ENCODE measurements at places on chromosomes 1 and 21.

GRCh38 chr1:14826172-14826636, 227.7 kb downstream of the KAZN start:
- DNase-seq = peak; percentile 10

DNA sequence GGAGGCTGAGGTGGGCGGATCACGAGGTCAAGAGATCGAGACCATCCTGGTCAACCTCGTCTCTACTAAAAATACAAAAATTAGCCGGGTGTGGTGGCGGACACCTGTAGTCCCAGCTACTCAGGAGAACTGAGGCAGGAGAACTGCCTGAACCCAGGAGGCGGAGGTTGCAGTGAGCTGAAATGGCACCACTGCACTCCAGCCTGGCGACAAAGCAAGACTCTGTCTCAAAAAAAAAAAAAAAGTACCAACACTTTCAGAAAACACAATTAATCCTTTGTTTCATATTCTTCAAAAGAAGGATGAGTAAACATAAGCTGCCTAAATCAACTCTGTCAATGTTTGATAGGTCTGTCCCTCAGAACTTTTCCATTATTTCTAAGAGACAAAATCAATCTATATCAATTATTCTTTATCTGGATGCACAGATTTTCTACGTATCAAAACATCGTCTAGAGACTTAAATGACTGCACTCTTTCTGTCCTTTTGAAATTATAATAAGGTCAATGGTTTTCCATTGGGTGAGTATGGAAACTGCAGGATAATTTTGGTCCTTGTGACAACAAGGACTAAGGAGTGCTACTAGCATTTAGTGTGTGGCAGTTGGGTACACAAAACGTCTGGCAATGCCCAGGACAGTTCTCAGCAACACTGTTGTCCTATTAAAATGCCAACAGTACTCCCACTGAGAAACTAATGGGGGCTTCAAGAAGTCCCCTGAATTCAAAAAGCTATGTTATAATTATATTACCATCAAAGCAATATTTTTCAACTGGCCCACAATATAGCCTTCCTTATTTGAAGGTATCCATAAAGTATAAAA, 40.7 kb downstream of the LPGAT1 start:
- DNase-seq = no peak

- DNase-seq = no peak
Measured at GRCh38 chr1:178739285-178740045, 14.4 kb downstream of the RALGPS2 start.

GRCh38 chr21:45417951-45418300, 13.0 kb downstream of the COL18A1 start:
- DNase-seq = peak; percentile 51

DNA sequence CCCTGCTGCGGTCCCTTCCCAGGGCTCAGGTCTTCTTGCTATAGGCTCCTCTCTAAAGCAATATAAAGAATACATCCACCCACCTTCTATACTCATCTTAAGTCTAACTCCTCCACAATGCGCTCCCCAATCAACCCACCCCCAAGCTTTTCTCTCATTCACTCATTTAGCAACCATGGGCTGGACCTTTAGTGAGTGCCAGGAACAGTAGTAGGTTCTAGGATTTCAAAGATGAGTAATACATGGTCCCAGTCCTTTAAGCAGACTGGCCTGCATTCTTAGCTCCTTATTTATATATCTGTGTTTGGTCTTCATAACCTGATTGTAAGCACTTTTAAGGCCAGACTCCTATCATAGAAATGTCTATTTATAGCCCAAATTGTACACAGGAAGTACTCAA, 5.9 kb downstream of the CAMK1G start:
- DNase-seq = no peak

- no peak for DNase-seq
Measured at GRCh38 chr1:70727886-70728489, 316.9 kb downstream of the CTH start.

DNA sequence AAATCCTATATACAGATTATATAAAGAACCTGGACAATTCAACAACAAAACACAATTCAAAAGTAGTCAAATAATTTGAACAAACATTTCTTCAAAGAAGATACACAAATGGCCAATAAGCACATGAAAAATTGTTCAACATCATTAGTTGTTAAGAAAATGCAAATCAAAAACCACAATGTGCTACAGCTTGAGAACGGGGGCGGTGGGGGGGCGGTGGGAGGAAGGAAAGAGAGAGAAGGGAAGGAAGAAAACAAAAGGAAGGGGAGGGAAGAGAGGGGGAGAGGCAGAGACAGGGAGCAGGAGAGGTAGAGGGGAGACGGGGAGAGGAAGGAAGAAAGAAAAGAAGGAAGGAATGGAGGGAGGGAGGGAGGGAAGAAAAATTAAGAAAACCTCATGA, 44.1 kb downstream of the ASH1L start:
- no peak for DNase-seq

DNA sequence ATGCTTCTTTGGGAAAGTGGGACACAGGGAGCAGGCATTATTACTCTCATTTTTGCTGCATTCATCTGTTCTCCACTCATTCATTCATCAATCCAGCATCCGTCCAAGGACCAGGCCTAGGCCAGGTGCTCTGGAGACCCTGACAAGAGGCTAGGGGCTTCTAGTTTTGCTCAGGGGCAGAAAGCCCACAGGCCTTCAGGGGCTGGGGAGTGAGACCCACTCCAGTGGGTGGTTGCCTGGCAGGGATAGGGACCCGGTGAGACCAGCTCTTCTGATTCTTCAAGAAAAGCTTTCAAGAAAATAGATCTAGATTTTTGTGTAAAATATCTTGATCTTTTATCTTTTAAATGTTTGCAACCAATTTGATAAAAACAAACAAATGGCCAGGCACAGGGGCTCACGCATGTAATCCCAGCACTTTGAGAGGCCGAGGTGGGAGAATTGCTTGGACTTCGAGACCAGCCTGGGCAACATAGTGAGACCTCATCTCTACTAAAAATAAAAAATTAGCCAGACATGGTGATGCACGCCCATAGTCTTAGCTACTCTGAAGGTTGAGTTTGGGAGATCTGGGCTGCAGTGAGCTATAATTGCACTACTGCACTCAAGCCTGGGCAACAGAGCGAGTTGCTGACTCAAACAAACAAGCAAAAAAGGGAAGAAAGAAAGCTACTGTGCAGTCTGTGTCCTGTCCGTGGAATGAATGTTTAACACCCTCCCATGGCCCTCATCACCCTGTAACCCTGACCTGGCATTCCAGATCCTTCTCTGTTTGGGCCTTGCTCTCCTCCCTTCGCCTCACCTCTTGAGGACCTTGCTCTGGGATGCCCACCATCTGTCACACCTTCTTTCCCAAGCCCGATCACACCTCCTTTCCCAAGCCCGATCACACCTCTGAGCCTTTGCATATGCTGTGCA, 17.3 kb upstream of the LRP8 start:
- peak; percentile 9 for DNase-seq

DNA sequence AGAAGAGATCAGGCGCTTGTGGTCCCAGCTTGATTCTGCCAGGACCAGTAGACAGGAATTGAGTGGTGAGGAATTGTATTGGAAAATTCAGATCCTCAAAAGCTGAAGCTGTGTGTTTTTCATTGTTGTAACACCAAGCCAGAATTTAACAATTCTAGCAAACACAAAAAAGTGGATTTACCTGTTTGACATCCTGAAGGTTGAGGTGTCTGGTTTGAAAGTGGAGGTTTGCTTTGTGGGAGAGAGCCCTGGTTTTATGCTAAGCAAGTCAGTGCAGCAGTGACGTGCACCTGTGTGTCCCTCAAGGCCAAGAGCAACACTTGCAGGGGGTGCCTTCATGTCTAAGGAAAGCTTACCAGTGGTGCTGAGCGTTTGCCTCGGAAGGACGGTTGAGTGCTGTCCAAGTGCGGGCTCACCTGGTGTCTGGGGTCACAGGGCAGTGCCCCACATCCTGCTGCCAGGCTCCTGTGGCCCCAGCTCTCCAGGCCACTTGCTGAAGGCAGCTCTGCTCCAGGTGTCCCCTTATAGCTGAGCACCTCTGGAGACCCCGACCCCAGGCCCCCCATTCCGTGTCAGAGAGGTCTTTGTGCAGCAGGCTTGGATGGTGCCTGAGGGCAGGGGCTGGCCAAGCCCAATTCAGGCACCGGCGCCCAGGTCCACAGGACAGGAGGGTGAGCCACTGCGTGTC, 27.7 kb downstream of the PCNT start:
- no peak for DNase-seq

GRCh38 chr1:53981220-53981619, 35.1 kb downstream of the LRRC42 start:
- no peak for DNase-seq

DNA sequence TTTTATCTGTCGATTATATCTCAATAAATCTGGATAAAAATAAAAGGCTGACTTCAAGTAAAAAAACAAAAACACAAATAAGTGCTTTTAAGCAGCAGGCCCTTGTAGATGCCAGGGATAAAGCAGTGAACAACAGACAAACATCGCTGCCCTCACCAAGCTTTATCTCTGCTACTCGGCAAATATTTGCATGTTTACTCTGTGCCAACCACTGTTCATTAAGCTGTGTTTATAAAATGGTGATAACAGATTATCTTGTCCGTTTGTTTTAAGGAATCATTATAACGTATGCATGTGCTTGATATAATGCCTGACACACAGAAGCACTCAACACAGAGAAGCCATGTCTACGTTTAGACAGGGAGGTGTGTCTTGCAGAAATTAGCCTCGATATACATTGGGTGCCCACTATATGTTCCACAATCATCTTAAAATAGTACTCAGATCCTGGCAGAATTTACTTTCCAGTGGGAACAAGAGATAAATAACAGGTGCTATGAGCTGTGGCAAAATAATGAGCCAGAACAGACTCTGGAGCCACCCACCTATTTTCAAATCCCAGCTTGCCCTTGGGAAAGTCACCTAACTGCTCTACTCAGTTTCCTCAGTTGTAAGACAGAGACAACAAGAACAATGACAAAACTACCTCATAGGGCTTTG, 47.2 kb downstream of the TRIT1 start:
- DNase-seq = no peak

- no peak for DNase-seq
Measured at GRCh38 chr21:42032968-42033367, 22.8 kb upstream of the ZBTB21 start.

GRCh38 chr1:116375148-116375886, 2.3 kb downstream of the ATP1A1 start:
- DNase-seq = no peak

- no peak for DNase-seq
Measured at GRCh38 chr1:44508397-44508745, 103.3 kb downstream of the RNF220 start.

Data from adrenal gland (tissue), 19 donors.